ENCODE measurements at places on chromosomes 4 and X.

DNA sequence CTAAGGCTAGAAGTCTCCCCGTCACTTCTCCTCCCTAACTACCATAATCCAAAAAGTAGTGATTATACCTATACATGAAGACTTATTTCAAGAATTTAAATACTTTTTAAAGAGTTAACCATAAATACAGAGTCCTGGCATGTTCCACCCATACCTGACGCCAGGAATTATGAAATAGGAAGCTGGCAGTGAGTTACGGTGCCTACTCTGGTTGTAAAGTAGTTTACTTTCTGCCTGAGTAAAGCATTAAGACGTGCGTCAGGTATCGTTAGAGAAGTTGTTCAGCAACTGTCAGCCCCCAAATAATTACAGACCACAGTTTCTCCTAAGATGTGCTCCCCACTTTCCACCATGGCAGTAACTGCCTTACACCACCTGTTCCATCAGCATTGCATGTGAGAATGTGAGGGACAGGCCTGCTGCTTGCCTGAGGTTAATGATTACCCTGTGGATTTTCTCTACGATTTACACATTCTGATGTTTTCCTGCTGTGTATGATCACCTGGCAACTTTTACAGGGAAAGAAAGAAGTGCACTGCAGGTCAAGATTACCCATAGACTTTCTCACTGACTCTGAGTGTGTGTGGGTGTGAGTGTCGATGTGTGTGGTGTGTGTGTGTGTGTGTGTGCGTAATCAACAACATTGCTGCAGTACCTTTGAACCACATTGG, 92.3 kb upstream of the SLC7A11 start:
- DNase-seq = no peak

DNA sequence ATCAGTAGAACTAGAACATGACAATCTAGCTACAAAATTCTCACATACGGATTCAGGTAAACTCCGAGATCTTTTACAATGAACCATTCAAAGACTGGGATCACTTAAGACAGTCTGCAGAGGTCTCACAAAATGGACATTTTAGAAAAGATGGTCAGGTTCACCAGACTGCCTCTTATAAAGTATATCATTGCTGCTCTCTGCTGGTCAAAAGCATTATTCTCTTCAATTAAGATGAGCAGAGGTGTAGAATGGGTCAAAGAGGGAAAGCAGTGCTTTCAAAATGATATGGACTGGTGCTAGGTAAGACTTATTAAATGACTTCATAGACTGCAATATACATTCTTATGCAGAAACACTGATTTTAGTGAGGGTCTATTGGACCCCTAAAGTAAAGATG, 434.7 kb downstream of the PACRGL start:
- DNase-seq = no peak

DNA sequence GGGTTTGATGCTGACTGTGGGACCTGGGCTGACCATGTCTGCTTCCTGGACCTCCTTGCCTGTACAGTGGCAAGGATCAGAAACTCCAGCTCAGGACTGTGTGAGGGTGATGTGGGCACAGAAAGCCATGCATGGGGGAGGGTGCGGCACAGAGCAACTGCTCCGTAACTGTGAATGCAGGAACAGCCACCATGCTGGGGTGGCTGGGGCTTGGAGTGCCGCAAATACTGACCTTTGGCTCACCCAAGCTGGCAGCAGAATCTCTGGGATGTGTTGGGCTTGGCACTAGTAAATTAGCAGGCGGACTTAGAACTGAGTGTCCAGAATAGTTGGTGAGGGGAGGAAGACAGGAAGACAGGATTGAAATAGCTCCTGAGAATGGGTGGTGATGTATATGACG, 52.0 kb downstream of the DRD5 start:
- DNase-seq = no peak

DNA sequence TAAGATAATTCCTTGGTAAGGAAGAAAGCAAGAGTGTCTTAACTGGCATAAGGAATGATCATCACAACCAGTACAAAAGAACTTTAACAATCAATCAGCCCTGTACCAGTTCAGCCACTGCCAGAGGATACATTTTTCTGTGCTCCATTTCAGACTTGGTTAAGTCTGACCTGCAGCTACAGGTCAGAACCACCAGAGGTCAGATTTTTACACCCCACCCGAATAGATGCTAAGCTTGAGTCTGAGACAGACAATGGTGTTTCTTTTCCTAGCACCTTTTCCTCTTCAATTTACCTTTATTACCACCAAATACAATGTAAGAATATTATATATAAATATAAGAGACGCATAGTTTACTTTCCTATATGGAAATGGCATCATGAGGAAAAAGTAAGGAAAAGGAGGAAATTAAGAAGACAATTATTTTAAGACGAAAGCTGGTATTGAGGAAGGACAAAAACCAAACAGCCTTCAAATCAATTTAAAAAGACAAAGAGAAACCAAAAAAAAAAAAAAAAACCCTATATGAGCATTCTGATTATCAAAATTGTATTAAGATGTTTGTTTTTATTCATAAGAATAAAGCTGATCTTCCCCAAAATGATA, 215.3 kb upstream of the TTC29 start:
- DNase-seq = peak; percentile 11

GRCh38 chr4:98642991-98643426, 15.4 kb downstream of the TSPAN5 start:
- DNase-seq = peak; percentile 44

DNA sequence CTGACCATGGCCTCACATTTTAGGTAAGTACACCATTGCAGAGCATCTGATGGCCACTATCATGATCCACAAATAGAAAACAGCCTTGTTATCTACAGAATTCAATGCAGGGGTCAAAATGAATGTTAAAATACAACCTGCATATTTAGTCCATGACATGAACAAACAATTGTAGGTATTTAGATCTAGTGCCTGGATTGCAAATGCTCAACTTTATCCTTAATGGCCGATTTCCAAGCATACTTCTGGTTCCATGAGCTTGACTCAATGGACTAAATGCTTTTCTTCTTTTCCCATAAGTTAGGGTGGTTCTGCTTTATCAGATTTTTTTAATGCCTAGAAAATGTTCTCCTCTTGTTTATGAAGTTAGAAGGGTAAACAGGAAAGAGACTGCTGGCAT, 139.2 kb upstream of the TTC29 start:
- DNase-seq = no peak

- peak; percentile 46 for DNase-seq
Measured at GRCh38 chr4:114180481-114180880, 201.0 kb upstream of the ARSJ start.

GRCh38 chrX:148501386-148502066, 1.1 kb downstream of the AFF2 start:
- peak; percentile 20 for DNase-seq

DNA sequence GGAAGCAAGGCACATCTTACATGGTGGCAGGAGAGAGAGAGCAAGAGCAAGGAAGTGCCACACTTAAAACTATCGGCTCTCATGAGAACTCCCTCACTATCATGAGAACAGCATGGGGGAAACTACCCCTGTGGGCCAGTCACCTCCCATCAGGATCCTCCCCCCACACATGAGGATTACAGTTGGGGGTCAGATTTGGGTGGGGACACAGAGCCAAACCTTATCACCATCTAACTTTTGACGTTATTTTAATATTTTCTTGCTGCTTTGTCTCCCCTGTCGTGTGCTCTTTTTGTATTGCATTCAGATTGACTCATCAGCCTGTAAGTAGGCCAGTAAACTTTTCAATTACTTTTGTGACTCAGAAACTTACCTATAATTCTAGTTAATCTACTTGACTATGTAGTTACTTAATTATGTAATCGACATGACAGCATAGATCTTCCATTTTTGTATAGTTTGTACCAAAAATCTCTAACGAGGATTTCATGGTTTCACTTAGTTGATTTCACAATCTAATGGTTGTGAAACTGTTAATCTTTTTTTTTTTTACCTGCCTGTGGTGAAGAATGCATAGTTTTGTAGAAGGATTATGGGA, 18.3 kb downstream of the STIM2 start:
- DNase-seq = peak; percentile 47

GRCh38 chr4:153684182-153684970, at the start of gene TLR2:
Gene TLR2, plus strand, starts transcription at chr4:153684280. Its CDS starts 18,628 bp downstream, at chr4:153702908.
- DNase-seq = peak; percentile 77

GRCh38 chr4:145719752-145720624, 40.0 kb downstream of the C4orf51 start:
- DNase-seq = peak; percentile 76

DNA sequence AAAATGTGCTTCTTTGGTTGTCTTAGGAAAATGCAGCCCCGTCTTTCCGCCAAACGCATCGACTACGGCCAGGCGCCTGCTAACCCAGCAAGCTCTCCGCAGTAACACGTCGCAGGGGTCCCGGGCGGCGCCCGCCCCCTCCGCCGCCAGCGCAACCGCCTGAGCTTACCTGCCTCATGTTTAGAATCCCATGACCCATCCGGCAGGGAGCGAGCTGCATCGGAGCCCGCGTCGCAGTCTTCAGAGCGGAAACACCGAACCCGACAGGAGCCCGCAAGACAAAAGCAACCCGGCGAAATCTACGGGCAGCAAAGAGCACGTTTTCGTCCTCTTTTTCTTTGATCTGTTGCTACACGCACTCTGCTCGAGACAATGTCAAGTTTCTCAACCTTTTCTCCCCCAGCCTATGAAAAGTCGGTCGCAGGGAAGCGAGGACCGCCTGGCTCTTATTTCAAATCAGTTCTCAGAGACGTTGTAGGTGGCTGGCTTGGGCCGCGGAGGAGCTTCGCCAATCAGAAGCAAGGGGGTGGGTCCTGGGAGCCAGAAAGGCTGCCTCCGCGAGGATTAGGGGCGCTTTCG, at the start of gene MID1:
MID1 (minus strand) TSS at position 465 of the 579 bp plus-strand sequence. CDS start 53,038 bp downstream, outside the sequence.
- peak; percentile 8 for DNase-seq

DNA sequence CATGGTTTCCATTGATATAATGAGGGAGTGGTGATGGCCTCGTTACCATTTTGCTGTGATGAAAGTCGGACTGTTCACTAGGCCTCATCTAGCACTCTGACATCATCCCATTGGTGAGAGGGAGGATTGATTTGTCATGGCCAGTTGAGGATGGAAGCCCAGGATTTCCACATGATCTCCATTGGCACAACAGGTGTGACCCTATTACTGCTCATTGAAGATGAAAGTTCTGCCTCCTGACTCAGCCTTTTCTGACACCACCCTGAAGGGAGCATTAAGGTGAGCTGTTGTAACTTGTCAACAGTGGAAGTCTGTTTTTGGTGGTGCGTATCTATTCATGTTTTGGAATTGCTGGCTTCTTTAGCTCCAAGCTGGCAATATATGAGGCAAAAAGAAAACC, 144.2 kb downstream of the PABPC4L start:
- no peak for DNase-seq

DNA sequence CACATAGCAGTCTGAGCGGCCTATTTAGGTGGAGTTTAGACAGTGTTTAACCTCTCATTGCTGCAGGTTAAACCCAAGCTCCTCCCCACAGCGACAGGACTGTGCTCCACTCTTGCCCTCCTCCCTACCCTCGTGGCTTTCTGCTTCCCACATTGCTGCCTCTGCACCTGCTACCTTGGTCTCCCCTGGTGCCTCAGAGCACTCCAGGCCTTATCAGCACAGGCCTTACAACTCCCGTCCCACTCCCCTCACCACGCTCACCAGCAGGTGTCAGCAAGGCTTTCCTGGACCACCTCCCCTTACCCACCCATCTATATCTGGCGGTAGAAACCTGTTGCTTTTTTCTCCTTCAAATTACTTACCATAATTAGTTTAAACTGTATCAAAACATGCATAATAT, 18.6 kb downstream of the HELT start:
- no peak for DNase-seq

- DNase-seq = no peak
Measured at GRCh38 chrX:130343411-130343810, 3.7 kb downstream of the SLC25A14 start.

DNA sequence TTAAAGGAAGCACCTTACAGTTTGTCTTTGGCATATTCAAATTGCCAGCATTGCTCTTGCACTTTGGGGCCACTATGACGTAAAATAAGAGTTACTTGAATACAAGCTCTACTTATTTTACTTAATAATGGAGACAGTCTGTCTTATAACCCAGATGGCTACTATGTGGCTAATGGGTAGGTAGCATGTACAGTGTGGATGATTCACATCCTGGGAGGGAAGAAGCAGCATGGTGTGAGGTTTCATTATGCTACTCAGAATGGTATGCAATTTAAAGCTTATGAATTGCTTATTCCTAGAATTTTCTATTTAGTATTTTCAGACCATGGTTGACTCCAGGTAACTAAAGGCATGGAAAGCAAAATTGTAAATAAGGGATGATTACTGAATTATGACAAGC, 761.8 kb upstream of the ATOH1 start:
- no peak for DNase-seq

All from activated CD4-positive, alpha-beta memory T cell treated with anti-CD3 and anti-CD28 coated beads for 36 hours (primary cell).